Skin of body (tissue), 3 donors: ENCODE measurements at places on chromosomes 1 and 21.

DNA sequence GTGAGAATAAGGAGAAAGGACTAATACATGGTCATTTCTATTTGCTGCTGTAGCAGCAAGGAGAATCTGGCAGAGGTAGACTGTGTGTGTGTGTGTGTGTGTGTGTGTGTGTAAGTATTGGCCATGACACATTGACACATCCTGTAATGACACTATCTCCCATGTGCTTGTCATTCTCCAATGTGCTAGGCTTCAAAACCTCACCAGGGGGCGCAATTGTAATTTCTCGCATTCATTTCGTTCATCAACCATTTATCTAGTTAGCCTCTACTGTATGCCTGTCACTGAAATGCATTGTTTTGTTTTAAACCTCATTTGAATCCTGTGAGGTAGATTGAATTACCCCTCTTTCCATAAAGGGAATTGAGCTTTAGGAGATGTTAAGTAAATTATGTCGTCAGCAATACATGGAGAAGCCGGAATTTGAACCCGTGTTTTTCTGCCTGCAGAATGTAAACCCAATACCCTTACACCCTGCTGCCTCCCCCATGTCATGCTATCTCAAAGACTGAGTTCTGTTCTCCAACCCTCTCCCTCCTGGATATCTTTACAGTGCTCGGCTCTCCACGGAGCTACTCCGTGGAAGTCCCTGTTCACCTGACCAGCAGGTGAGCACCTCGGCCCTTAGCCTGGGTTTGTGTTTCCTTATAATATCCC, 100.8 kb downstream of the UCK2 start:
- peak; percentile 38 for DNase-seq

DNA sequence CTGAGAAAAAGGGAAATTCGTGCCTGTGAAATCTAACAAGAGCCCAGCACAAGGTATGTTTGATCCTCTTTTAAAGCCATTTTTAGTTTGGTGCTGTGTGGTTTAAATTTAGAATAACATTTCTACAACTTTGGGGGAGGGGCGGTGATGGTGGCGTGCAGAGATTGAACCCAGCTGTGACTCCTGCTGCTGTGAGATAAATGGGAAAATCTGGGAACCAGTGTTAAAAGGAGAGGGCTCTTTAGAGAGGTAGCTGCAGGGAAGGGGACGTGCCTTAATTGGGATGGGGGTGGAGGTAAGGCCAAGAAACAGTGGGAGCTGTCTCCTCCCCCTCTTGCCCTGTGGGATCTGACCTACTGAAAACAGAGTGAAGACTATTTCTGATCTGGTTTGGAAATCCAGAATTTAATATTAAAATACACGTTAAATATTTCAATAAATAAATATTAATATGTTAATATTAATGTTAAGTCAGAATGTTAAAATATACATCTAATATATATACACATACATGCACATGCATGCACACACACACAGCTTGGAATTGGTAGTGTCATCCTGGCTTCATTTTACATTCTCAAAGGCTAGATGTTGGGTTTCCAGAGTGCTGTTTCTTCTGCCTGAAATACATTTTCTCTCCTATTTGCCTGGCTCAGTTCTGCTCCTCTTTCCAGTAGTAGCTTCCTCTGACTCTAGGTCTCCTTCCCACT, 30.1 kb upstream of the DNAJC6 start:
- no peak for DNase-seq

GRCh38 chr1:19454265-19455146, 30.8 kb downstream of the CAPZB start:
- no peak for DNase-seq

- no peak for DNase-seq
Observed at GRCh38 chr1:203932556-203932955, 71.2 kb downstream of the SNRPE start.

DNA sequence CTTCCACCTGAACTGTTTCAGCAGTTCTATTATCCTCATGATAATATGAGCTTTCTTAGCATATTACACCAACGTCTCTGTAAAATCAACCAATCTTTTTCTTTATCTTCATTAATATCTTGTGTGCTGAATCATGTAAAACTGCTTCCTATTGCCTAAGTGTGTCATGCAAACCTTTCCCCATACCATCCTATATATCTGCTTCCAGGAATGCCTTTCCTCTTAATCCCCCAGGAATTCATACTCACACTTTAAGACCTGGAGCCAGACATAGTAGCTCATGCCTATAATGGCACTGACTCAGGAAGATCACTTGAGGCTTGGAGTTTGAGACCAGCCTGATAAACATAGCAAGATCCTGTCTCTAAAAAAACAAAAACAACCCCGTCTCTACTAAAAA, 183.9 kb downstream of the NRIP1 start:
- no peak for DNase-seq

- no peak for DNase-seq
Observed at GRCh38 chr1:203858055-203858454, 3.3 kb upstream of the SNRPE start.

GRCh38 chr1:161314201-161314981, at the start of gene SDHC:
SDHC (plus strand) TSS chr1:161314381; CDS start chr1:161314406, 25 bp downstream.
- DNase-seq: peak; percentile 89

DNA sequence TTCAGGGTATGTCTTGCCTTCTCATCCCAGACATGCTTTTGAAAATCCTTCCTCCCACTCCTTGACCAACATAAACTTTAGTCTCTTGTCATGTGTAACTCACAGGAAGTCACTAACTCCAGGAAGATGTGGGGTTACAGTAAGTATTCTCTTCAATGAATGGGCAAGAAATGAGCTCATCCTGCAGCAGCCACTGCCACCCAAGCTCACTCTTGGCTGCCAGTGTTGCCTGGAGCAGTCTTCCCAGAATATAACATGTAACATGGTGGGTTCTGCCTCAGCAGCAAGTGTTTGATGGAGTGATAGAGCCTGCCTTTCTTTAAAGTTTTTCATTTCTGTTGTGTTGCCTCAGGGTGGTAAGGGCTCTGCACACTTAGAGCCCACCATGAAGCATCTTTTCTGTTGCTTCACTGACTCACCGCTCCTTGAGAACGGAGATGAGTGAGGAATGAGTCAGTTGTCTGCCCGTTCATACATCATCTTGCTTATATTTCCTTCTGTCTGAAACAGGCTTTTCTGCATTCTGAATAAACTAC, 187.0 kb downstream of the TPR start:
- no peak for DNase-seq

GRCh38 chr1:106268070-106268469, 788.4 kb upstream of the PRMT6 start:
- DNase-seq: peak; percentile 2
